Renal cortical epithelial cell (primary cell): ENCODE measurements at places on chromosomes 2 and 18.
A peak's percentile ranks its signal among the peaks of the same experiment; 100 is the strongest.

DNA sequence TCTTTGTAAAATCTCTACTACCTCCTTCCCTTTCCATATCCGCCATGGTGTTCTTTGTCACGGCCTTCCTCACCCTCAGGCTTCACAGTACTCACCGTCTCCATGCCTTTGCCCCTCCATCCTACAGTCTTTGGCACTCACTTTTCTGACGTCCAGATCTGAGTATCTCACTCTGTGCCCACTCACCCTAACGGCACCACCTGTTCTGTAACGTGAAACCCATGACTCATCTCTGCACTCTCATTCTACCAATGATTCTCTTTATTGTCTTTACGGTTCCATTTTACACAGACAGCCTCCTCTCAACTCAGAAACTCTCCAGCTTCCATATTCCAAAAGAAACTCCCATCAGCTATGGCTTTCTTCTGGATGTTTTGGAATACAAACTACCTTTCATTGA lies 56.7 kb downstream of the NETO1 start:
- peak; percentile 0 for DNase-seq

GRCh38 chr18:48896875-48897511 lies 53.8 kb downstream of the SMAD7 start:
- DNase-seq = peak; percentile 56

DNA sequence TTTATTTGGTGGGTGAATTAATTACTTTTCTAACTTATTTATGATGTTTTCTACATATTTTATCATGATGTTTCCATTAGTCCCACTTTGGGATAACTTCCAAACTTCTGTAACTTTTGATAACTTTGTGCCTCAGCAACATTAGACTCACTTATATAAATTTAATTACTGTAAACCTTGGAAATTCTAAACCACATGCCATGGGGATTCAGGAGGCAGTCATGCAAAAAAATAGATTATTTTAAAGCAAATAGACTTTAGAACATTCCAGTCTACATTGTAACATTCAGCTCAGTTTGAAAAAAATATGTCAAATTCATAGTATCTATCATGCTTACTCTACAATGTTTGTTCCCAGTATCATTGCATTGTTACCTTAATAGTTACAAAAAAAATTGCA lies 728.5 kb upstream of the NRXN1 start:
- DNase-seq = no peak

- no peak for DNase-seq
Observed at GRCh38 chr2:202032846-202033316, 774 bp upstream of the FZD7 start.

DNA sequence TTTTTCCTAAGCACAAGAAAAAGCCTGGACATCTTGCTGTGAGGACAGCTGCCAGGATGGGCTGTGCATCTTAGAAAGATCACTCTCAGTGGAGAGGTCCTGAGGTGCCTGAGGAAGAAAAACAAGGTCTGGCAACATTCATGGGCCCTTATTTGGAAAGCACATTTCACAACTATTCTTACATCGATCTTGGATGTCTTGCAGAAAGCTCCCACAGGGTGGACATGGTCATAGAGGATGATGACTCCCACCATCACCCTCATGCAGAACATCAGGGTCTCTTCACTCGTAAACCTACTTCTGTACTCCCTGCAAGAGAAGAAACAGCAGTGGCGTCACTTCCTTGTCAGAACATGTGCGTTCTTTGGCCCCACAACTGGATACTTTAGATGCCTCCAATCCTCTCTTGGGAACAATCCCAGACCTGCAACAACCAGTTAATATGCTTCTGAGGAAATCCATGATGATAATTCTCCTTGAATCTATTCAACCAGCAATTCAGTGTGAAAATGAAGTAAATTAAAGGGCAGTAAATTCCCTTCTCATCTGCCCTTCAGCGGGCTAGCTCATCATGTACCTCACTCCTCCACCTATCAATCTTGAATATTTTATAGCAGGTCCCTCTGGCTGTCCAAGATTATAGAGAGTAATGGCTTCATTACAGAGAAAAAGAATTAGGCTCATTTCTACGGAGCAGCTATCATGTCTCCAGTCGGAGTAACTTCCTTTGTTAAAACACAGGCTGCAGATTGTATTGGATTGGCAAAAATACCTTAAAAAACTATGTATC lies 106.2 kb downstream of the CYRIA start:
- DNase-seq = no peak

DNA sequence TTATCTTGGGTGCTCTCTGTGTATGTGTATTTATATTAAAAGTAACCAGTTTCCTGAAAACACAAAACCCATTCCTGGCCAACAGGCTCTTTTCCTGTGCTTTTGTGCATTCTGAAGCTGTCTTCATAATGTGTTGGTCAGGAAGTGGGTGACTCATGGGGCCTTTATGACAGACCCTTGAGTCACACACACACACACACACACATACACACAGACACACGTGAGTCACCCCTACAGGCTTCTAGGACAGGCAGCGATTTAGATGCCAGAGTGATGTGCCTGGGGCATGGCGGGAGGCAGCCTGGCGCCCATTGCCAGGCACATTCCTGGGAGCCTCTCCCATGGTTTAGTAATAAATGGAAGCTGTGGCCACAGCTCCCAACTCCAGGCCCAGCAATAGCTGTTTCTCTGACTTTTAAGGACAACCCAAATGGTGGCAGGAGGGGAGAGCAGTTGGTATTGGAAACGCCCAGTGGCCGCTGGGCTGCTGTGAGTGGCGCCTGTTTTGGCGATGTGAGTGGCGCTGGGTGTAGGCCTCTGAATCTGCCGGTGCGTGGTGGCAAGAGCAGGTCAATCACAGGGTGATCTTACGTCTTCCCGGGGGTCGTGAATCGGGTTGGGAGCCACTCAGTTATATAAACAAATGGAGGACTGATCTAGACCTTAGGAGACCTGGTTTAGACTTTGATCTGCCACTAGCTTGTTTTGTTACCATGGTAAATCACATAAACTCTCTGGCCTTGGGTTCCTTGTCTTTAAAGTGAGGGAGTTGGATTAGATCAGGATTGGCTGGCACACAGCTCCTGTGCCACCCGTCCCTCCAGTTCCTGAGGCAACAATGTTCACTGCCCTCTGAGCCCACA lies 150.7 kb upstream of the DLX2 start:
- peak; percentile 99 for DNase-seq

DNA sequence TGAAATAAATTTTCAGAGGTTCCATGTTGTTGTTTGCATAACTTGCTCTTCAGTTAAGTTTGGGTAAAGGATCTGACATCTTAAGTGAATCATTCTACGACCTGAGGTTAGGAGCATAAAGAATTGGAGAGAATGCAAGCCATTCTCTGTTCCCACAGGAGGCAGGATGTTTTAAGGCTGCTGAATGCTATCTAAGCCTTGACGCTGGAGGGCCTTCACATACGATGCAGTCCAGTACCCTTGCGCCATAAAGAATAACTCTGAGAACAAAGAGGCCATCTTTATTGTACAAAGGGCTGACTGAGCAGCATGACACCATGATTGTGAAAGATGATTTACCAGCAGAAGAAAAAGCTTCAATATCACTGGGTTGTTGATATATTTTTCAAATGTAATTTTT lies 198.4 kb downstream of the NYAP2 start:
- DNase-seq = peak; percentile 1

DNA sequence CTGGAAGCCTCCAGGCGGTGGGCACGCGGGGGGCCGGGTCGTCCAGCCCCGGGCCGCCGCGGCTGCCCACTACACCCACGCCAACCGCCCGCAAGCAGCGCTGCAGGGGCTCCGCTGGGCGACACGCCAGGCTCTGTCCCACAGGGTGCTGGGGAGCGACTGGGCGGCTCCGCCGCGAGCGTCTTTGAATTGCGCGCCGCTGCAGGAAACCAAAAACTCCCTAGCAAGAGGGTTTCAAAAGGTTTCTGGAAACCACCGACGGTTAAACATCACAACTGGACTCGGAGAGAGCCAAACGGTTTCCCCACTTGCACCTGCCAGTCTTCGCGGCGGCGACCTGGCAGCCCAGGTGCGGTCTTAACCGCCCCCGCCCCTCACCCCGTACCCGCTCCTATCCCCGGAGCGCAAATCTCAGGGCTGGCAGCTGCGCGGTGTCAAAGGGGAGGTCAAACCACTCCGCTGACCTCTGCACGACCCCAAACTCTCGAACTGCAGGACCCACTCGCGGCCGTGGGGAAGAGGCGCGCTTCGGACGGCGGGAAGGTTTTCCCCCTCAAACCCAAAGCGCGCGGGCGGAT lies 1.0 kb downstream of the CXCR4 start:
- DNase-seq = no peak

DNA sequence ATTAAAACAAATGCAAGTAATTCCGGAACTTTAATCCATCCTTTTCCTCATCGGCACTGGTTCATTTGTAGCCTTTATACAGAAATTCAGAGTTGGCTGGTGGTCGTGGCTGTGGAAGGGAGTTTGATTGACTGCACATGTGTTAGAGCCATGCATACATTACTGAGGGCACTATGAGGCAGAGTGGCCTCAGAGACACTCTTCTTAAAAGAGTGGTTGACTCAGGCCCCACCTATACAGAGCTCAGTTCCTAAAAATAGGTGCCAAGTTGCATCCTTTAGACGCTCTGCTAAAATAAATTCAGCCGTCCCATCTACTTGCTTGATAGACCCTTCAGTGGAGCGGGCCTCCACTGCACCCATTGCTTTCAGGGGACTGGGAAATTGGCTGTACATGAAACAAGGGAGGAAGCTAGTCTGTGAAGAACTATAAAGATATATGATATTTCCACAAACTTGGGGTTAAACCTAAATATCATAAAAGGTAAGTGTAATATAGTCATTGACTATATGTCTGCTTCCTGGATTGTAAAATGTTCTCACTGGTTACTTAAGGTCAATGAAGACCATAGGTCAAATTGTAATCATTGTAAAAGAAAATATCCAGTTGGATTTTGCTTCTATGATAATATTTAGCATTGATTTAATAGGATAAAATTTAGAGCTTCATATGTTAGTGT lies 298.9 kb downstream of the XIRP2 start:
- no peak for DNase-seq

- no peak for DNase-seq
Observed at GRCh38 chr2:6977113-6977741, 60.0 kb downstream of the RNF144A start.

GRCh38 chr2:96520697-96521096 lies 15.5 kb upstream of the NEURL3 start:
- no peak for DNase-seq

- DNase-seq = peak; percentile 30
Observed at GRCh38 chr2:172246649-172247048, 143.9 kb upstream of the DLX2 start.

GRCh38 chr2:199019898-199020507 lies 437.7 kb downstream of the SATB2 start:
- DNase-seq = peak; percentile 69

- DNase-seq = no peak
Observed at GRCh38 chr2:165369131-165369897, 100.2 kb upstream of the CSRNP3 start.

GRCh38 chr2:217227794-217228193 lies 367.9 kb upstream of the TNP1 start:
- DNase-seq = no peak

- peak; percentile 91 for DNase-seq
Observed at GRCh38 chr2:156455361-156455975, 19.3 kb downstream of the GPD2 start.

GRCh38 chr2:191486584-191487320 lies 191.2 kb upstream of the NABP1 start:
- peak; percentile 100 for DNase-seq

DNA sequence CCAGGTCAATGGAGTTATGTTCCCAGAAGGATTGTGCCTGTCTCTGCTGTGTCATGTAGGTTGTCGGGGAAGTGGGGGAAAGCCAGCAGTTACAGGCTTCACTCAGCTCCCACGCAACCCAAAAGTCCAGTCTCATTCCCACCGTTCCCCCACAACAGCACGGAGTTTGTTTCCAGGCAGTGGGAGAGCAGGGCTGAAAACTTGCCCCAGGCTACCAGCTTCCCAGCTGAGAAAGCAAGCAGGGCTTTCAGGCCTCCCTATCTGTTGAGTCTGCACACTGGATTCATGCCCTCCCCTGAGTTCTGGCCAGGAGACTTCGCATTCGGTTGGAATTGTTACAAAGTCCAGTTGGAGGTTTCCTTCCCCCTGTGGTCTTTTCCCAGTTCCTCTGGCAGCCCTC lies 76.3 kb downstream of the TMX3 start:
- no peak for DNase-seq

DNA sequence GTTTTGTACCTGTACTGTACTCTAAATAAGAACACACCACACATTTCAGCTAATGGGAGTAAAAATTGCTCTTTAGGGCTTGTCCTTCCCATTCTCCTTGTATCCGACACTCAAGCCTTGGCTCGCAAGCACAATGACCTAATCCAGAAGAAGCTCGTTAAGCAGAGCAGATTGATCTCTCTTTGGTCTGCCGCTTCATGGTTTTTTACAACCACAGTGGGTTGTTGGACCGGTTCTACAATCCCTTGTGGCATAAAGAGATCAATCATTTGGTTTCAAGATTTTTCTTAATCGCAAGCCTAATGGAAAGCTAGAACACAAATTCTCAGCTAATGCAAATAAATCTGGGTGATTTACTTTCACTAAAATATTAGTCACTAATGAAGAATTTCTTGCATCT lies 662.1 kb downstream of the LRP1B start:
- no peak for DNase-seq

GRCh38 chr2:135650721-135651120 lies 90.9 kb upstream of the UBXN4 start:
- DNase-seq = no peak

GRCh38 chr18:59379772-59380522 lies 20.9 kb upstream of the LMAN1 start:
- DNase-seq = no peak

DNA sequence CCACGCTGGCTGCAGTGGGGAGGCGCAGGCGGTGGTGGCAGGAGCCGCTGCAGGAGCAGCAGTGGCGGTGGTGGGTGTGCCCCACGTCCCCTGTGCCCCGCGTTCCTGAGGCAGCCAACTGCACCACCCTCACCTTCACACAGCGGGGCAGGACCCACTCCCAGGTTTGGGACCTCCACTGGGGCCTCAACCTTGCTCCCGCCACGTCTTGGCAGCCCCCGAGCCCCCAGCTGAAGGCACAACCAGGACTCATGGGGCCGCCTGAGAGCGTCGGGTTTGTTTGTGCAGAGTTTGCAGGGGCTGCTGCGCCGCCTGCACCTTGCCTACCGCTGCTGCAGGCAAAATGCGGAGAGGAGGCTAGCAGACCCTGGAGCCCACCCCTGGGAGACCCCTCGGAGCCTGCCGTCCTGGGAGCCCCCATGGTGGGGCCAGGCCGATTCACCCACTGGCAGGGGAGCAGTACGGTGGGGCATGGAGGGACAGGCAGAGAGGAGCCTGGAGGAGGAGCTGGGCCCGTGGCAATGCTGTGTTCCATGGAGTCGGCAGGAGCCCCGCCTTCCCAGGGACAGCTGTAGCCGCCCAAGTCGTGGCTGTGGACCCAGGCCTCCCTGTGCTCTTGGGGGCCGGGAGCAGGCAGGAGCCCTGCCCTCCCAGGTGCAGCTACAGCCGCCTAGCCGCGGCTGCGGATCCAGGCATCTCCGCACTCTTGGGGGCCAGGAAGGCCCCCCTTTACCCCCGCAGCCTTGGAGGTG lies 14.7 kb upstream of the EML6 start:
- no peak for DNase-seq

GRCh38 chr2:198456418-198456817 lies 652.0 kb downstream of the PLCL1 start:
- DNase-seq = no peak
